Stimulated activated CD8-positive, alpha-beta memory T cell treated with anti-CD3 and anti-CD28 coated beads, Interleukin-4, amount 100 ng/mL, for 4 hours (primary cell): ENCODE measurements at places on chromosomes 2 and 18.

GRCh38 chr2:201465524-201465971, 14.0 kb downstream of the STRADB start:
- no peak for DNase-seq

GRCh38 chr2:157440404-157441071, 3.4 kb downstream of the CYTIP start:
- DNase-seq: no peak

DNA sequence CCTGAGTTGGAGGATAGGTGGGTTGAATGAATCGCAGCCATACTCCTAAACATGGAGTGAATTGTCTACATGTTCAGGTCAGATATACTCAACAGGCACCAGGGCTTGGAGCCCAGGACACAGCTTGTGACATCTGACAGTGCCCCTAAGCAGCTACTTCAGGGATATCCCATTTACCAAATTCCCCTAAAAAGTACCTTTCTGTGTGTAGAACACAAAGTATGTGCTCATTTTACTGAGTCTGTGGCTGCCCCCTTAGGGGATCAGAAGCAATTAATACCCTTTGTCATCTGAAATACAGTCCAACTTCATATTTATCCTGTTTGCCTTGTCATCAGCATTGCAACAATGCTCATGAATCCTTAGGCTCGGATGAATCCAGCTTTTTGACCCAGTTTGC, 20.8 kb downstream of the TNFRSF11A start:
- no peak for DNase-seq

GRCh38 chr2:27988718-27989117, 98.2 kb downstream of the BABAM2 start:
- no peak for DNase-seq

GRCh38 chr2:198376677-198377076, 572.3 kb downstream of the PLCL1 start:
- DNase-seq: no peak

- DNase-seq: no peak
These were observed 13.2 kb downstream of the PRELID3A start for GRCh38 chr18:12420821-12421421.

- DNase-seq: no peak
These were observed 599.4 kb downstream of the RNF144A start for GRCh38 chr2:7516484-7517063.

- DNase-seq: no peak
These were observed 242.1 kb upstream of the RBMS1 start for GRCh38 chr2:160735696-160736095.

DNA sequence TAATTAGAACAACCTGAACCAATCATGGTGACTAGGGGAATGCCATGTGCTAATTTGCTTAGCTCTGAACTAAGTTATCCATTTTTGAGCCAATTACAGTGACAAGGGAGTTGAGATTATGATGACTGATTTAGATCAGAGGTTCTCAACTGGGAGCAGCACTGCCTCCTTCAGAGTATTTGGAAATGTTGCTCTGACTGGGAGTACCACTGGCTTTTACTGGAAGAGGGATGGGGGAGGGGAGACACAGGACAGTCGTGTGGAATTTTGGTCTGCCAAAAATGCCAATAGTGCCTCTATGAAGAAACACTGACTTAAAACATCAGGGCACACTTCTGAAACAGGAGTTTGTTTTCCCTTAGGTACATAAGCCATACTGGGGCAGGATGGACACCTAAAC, 48.1 kb upstream of the VPS54 start:
- no peak for DNase-seq

- no peak for DNase-seq
These were observed 2.8 kb upstream of the GPR45 start for GRCh38 chr2:105238664-105239240.

GRCh38 chr2:186058614-186059013, 320.0 kb downstream of the FSIP2 start:
- DNase-seq: no peak

GRCh38 chr18:75455249-75456198, 28.0 kb upstream of the SMIM21 start:
- DNase-seq: no peak

DNA sequence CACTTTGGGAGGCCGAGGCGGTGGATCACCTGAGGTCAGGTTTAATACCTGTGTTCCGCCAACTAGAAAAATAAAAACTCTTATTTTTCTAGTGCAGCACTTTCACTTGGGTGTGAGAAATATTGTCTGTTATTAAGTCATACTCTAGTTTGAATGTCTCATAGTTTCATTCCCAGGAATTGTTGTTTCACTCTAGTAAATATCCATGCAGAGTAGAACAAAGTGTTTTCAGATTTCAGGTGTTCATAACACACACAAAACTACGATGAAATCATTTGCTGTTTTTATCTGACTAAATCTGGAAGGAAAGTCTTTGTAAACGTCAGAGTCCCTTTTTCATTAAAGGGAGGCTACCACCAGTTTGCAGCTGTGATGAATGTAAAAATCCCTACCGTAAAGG, 4.0 kb downstream of the FAM117B start:
- no peak for DNase-seq

DNA sequence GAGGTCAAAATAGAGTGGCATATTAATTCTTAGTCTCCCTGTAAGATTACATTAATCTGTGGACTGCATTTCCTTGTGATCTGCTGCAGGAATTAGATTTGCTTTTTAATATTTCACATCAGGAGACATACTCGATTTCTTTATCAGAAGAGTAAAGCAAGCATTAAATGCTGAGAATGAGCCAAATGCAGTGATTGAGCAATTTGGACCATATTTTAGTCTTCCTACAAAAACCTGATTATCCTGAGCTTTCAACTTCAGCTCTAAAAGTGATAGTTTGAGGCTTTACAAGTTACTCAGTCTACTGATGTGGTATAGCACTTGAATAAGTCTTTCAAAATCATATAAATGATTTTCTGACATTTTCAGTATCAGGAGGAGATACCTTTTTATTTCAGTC, 774.3 kb upstream of the RAB6C start:
- DNase-seq: no peak

DNA sequence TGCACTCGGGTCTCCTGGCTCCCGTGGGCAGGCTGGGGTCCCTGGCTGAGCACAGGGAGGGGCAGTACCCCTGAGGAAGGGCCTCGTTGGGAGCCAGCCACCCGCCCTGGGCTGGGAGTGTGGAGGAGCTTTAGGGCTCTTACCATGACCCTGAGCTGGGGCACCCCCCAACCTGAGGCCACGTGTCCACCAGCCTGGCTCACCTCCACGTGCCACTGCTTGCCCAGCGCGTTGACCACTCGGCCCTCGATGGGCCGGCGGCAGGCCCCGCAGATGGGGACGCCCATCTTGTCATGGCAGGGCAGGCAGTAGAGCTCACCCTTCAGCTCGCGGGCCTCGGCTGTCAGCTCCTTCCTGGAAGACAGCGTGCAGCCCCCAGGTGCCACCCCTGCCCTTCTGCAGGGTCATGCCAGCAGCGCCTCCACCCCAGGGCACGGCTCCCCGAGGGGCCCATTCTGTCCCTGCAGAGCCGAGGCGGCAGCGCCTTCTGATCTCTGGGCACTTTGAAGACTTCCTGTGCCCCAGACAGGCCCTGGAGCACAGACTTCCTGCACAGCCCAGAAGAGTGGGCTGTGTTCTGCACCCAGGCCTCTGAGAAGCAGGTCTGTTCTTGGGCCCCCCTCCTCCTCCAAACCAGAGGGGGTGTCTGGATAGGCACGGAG, 4.0 kb upstream of the GPR17 start:
- DNase-seq: no peak

DNA sequence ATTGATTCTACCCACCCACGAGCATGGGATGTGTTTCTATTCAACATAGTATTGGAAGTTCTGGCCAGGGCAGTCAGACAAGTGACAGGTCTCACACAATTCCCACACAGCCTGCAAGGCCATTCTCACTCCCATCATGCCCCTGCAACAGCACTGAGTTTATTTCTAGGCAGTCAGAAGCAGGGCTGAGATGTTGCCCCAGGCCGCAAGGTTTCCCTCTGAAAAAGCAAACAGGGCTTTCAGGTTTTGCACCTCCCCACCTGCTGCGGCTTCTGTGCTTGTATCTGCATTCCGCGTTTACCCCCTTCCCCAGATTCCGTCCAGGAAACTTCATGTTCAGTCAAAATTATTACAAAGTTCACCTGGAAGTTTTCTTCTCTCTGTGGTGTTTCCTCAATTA, 9.4 kb upstream of the TACR1 start:
- no peak for DNase-seq

- DNase-seq: no peak
These were observed 82.0 kb downstream of the ZNF516 start for GRCh38 chr18:76412818-76413565.

DNA sequence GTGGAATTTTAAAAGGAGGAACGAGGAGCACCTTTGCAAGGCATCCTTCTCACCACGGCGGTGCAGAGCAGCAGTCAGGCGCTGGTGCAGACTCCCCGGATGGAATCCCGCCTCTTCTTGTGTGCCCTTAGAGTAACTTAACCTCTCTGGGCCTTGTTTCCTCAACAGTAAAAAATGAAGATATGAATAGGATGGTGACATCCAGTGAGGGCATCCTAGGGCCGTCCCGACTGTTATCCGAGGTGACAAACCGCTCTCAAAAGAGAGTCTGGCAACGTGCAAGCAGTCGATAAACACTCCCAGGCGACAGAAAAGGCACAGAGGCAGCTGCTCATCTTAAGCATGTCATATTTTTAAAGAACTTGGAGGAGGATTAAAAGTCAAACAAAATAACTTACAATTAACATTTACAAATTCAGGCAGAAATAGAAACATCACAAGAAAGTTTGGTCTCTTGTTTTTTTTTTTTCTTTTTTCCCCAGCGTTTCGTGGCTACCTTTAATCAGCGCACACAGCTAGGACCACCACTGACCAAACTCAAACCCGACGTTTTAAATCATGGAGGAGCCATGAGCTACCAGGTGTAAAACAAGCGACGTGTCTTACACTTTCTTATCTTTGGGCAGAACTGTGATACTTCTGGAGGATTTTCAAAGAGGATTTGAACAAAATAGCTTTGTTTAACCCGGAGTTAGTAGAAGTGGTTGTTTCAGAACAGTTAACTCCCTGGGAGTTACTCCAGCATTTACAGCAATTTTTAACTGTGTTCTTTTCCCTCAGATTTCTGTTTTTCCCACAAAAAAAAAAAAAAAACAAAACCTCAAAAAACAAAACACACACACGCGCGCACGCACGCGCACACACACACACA, 2.1 kb downstream of the MBP start:
- no peak for DNase-seq

DNA sequence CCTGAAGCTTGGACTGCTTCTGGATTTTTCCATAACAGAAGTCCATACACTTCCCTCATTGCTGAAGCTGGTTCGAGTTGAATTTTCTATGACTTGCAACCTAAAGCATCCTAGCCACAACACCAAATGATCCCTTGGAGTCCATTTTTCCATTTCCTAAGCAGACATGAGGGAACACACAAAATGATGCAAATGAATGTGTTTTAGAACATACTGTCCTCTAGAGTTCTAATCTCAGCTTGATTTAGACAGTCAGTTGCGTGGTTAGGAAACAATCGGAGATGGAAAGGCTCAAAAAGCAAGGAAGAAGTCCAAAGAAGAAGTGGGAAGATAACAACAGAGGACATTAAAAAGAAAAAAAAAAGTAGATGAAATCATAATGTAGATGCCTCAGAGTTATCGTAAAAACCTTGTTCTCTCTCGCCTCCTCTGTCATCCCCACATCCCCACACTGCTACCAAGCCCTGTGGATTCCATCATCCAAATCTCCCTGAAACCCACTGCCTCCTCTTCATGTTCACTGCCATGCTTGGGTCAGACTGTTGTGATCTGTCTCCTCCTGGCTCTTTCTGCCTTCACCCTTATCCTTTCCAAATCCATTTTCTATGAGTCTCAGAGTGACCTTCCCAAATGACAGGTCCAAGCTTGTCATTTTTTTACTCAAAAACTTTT, 58.4 kb downstream of the TMEM247 start:
- no peak for DNase-seq

DNA sequence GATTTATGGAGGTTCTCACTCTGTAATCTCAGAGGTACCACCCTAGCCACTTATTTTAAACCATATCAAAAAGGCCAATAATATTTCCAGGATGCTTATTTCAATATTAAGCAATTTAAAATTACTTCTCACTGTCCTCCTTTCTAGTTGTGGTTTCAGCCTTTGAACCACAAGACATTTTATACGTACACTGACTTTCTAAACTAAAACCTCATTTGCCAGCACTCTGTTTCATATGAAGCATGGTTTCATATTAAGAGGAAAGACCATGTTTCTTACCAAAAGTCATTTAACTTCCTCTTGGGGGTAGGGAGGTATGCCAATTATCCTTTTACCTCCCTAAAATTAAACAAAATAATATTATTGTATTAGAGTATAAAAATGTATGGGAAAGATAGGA, 399.8 kb downstream of the CDH7 start:
- DNase-seq: no peak

DNA sequence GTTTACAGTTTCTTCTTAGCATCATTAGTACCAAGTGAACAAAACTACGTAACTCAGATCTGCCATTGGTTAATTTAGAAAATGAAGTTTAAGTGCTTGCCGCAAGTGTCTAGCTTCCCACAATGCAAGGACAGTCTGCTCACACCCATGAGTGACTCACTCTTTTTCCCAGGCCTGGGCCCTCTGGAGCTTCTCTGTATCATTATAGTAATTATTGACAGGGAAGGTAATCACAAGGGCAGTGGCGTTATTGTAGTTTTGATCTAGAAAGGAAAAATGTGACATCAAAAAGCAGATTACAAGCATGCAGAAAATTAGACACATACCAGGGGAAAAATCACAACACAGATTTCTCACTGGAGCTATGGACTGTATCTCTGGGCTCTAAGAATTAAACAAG, 38.5 kb downstream of the NPC1 start:
- no peak for DNase-seq

DNA sequence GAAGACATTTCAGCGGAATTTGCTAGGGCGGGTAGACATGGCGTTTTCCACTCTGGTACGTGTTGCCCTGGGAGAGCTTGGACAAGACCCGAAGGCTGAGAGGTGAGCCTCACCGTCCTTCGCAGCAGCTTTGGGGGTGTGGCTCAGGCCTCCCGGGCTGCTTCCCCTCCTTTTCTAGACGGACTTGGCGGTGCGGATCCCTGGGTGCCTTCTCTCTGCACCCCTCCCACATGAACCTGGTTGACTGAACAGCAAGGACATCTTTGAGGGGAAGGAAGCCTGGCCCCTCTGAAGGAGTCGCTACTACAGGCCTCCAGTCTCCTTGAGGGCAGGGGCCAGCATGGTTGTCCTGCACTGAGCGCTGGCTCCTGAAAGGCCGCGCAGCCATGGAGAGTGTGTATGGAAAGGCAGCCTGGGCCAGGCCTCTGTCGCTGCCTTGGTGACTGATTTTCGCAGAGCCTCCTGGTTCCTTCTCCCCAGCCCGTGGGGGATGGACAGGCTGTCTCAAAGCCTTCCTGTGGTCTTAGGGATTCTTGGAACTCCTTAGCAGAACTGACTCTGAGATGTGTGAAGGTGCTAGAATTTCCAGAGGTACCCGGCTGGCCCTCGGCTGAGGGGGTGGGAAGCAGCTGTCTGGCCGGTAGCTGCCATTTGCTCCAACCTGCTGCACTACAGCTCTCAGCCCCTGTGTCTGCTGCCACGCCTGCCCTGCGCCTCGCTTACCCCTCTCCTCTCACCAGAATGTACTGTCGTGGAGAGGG, 9.9 kb downstream of the CNNM4 start:
- no peak for DNase-seq
